Left ventricle myocardium superior (tissue), 1 donor: ENCODE measurements at places on chromosomes 16 and 17. TPM values are rescaled to one million over a fixed set of nuclear protein-coding genes. Genes with fewer than 3 reads are reported as not detected.
A peak's percentile ranks its signal among the peaks of the same experiment; 100 is the strongest.

DNA sequence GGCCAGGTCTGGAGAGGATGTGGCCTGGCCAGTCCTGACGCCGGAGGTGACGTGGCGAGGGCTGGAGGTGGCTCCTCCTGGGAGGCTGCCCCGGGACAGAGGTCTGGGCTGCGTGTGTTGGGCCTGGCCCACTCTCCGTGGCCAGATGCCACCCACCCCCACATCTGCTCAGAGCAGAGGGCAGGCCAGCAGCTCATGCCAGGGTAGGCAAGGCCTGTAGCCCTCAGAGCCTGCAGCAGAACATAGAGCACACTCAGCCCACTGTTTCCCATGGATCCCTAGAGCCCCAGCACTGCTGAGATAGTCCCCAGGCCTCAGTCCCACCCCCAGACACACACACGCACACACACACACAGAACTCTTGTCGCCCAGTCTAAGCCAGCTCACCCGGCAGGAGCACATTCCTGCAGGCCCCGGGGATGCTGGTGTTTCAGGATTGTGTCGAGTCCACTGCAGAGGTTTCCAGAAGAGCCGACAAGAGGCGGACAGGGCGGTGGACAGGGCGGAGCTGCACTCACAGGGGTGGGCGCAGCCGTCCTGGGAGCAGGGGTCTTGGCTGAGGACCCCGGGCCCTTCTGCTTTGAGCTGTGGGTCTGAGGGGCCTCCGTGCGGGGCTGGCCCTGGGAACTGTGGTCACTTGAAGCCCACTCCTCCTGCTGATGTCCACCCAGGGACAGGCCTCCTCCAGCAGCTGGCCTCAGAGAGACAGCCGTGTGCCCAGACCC, 33.4 kb downstream of the SOX8 start:
- DNase-seq = peak; percentile 61

- no peak for DNase-seq
Measured at GRCh38 chr17:48102798-48103715, 1.8 kb upstream of the CBX1 start.

- DNase-seq = no peak
Measured at GRCh38 chr17:32719689-32720088, 157.2 kb downstream of the MYO1D start.

The KRTAP4-9 gene
- not detected for total RNA-seq

- DNase-seq = no peak
Measured at GRCh38 chr17:13806092-13806491, 204.4 kb upstream of the HS3ST3A1 start.

The NPIPB13 gene
- total RNA-seq = 3.5 TPM

DNA sequence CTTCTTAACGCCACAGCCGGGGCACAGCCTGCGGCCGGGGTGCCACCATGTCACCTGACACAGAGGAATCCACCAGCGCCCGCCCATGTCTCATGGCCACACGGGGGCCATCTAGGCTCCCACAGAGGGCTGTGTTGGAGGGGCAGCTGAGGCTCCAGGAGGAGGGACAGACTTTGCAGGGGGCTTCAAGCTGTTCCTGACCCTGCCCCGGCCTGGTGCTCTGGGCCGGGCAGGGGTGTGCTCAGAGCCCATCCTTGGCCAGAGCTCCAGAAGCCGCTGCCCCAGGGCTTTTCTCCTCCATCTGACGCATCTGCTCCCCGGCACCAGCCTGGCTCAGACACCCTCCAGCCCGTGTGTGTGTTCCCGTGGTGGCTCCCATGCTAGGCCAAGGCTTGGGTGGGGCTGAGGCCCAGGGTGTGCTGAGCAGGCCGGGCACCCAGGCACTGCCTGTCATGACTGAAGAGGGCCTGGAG, 7.8 kb upstream of the SLC38A10 start:
- DNase-seq = no peak

GRCh38 chr17:38352245-38353085, 821 bp downstream of the SOCS7 start:
- DNase-seq = peak; percentile 49

GRCh38 chr16:2242598-2242997, 6.4 kb downstream of the DNASE1L2 start:
- DNase-seq = no peak

GRCh38 chr17:66777689-66778225, 57.2 kb upstream of the CACNG5 start:
- DNase-seq = no peak

- no peak for DNase-seq
Measured at GRCh38 chr16:20214401-20214800, 112.9 kb downstream of the GP2 start.

DNA sequence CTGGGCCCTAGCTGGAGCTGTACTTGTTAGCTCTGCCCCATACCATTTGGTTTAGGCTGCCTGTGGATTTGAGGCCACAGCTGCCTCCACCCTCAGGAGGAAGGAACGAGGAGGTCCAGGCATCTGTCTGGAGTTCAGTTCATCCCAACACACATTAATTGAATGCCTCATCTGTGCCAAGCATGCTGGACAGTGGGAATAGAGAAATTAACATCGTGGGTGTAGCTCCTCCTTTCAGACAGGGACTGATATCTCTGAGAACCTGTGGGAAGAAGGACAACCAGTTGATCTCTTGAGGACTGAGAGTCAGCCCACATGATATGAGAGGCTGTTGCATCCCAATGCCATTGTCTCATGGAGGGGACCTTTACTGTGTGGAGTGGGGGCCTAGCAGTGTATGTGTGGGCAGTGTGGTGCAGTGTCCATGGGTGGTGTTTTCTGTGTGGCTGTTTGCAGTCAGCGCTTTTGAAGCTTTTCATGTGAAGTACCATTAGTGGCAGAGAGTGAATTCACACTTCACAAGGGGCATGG, 29.4 kb upstream of the DDX52 start:
- no peak for DNase-seq

- DNase-seq = no peak
Measured at GRCh38 chr17:40697297-40697696, 6.3 kb downstream of the KRT24 start.

- DNase-seq = no peak
Measured at GRCh38 chr16:3856367-3857141, 24.0 kb downstream of the CREBBP start.

DNA sequence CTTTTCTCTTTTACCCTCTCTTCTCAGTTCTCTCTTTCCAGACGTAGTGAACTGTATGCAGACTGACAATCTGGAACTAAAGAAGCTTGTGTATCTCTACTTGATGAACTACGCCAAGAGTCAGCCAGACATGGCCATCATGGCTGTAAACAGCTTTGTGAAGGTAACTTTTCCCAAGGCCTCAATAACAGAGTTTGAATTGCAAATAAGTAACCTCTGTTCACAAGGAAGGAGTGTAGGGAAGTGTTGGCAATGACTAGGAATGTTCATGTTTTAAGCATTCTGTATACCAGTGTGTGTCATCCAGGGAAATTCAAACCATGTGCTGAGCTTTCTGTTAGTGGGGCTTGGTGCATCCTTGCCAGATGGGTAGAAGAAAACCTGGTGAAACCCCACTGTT, 18.6 kb downstream of the AP2B1 start:
- no peak for DNase-seq

DNA sequence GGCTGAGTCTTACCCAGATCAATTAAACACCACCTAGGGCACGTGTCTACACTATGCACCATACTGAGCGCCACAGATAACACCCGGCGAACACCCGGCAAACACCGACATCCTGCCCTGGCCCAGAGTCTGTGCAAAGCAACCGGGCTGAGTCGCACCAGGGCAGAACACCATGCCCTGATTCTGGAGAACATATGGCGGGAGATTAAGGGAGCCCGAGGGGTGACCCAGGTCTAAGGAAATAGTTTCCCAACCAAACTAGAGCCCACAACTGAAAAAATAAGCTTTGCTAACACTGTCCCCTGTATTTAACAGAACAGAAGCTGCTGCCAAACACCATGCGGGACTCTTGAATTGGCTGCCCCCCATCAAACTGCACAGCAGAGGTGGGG, 22.1 kb downstream of the MYO18A start:
- DNase-seq = no peak

The CORO7 gene
- 10.1 TPM for total RNA-seq

DNA sequence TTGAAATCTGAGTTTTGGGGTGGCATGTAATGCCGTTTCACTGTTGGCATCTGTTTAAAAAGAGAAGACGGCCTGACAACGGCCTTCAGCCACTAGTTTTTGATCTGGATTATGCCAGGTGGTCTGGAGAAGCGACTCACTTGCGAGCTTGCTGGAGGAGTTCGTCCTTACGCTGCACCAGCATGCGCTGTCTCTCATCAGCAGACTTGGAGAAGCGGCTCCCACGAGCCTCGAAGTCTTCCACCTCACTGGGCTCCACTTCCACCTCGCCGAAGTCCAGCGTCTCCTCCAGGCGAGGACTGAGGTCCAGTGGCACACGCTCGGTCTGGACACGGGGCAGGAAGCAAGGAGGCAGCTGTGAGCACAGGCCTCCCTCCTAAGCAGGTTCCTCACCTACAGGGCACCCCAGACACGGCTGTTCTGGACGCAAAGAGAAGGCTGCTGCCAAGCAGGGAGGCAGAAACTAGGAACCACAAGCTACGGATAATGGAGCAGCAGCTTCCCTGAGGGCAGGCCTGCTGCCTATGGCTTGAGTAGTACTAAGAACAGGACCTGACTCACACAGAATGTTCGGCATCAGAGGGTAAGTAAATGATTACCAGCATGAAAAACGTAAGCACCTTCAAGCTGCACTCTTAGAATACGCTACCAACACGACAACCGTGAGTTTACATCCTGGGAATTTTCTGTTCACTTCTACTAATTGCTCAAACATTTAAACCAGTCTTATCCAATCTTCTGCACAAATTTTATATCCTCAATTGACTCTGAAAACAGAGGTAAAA, 61.4 kb downstream of the AMFR start:
- DNase-seq = no peak

The SCGB1C2 gene
- total RNA-seq = not detected

- DNase-seq = peak; percentile 68
Measured at GRCh38 chr17:18009609-18010420, 29.2 kb downstream of the ATPAF2 start.

DNA sequence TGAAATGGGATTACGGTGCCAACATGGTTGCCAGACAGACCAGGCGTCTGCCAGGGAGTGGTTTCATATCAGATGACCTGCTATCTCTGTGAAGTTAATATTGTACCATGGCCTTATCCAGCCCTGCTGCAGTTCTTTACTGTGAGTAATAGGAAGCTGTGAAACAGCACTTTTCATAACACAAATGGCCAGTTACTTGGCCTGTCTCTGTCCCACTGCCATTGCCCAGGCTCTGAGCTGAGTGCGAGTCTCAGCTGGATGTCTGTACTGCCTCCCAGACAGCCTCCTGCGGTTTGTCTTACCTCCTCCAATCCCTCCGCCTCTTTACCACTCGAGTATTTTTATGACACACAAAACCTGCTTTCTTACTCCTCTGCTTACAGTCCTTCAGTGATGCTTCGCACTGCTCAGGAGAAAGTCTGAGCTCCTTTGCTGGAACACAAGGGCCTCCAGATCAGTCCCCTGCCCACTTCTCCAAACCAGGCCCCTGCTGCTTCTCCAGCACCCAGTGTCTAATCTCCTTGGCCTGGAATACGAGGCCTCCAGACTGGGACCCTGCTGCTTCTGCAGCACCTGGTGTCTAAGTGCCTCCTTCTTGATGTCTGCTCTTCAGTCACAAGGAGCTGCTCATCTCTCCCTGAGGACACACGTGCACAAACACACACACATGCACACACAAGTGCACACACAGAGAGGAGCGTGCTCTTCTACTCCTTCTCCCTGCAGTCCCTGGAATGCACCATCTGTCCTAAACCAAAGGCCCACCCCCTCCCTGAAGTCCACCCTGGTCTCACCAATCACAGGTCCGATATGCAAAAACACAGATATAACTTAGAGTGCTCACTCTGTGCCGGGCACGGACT, 17.1 kb upstream of the RHOT1 start:
- DNase-seq = no peak

The ALOX12B gene
- not detected for total RNA-seq

The ATP2C2 gene
- not detected for total RNA-seq

The NPTX1 gene
- not detected for total RNA-seq

DNA sequence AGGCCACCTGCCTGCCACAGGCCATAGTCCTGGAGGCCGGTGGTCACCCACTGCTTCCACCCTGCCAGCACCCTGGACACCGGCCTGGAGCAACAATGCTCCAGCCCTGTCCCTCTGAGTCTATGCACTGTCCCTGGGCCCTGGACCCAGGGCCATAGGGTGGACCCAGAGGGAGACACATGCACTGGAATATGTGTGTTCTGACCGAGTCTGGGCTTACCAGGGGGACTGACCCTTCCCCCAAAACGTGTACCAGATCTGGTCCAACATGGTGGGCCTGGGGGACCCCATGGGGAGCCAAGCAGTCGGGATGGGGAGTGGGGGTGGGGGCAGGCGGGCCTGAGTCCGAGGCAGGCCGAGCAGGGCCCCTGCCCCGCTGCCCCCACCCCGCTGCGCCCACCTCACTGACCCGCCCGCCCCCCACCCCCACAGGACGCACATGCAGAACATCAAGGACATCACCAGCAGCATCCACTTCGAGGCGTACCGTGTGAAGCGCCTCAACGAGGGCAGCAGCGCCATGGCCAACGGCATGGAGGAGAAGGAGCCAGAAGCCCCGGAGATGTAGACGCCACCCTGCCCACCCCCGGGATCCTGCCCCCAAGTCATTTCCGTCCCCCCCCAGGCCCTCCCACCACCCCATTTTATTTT, 357.4 kb downstream of the SEC14L1 start:
- peak; percentile 14 for DNase-seq

GRCh38 chr17:61587807-61588660, 3.0 kb downstream of the NACA2 start:
- DNase-seq = no peak

- DNase-seq = no peak
Measured at GRCh38 chr17:80709090-80709695, 164.6 kb downstream of the RPTOR start.

The ASGR1 gene
- 0.30 TPM for total RNA-seq

- no peak for DNase-seq
Measured at GRCh38 chr17:50424246-50424995, 1.6 kb upstream of the ACSF2 start.

DNA sequence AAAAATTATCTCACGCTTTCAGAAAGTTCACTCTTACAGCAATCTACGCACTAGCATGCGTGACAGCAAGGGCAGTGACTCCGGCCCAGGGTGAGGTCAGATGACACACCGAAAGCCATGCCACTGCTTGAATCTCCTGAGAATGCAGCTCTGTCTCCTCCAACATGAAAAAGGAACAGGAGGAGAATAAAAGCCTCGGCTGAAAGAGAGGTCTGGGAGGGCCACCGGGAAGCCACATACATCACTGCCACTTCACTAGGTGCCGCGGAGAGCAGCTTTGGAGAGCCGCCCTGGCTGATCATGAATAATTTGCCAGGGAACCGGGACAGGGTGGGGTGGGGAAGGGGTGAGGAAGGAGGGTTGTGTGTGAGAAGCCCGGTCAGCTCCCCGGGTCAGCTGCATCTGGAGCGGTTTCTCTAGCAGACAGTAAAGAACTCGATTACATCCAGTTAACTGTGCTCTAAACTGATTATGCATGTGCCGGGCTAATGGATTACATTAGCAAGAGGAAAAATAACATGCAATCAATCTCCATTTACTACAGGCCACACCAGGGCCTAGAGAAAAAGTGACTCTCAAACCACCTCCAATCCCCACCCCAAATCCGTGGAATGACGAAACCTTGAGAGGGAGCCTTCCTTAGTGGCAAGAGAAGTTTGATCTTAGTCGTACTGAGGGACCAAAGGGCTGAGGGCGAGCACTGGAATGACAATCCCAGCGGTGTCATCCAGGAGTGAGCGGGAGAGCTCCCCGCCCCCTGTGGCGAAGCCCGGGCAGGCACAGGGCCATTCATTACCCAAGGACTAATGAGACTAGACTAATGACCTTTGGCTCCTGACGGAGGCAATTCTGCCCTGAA, 100.3 kb downstream of the ZFHX3 start:
- DNase-seq = no peak

- peak; percentile 57 for DNase-seq
Measured at GRCh38 chr17:58352596-58353388, 791 bp upstream of the SUPT4H1 start.

GRCh38 chr17:70059071-70059470, 16.0 kb upstream of the KCNJ16 start:
- DNase-seq = no peak
